ENCODE measurements at places on chromosomes 1 and 21.

DNA sequence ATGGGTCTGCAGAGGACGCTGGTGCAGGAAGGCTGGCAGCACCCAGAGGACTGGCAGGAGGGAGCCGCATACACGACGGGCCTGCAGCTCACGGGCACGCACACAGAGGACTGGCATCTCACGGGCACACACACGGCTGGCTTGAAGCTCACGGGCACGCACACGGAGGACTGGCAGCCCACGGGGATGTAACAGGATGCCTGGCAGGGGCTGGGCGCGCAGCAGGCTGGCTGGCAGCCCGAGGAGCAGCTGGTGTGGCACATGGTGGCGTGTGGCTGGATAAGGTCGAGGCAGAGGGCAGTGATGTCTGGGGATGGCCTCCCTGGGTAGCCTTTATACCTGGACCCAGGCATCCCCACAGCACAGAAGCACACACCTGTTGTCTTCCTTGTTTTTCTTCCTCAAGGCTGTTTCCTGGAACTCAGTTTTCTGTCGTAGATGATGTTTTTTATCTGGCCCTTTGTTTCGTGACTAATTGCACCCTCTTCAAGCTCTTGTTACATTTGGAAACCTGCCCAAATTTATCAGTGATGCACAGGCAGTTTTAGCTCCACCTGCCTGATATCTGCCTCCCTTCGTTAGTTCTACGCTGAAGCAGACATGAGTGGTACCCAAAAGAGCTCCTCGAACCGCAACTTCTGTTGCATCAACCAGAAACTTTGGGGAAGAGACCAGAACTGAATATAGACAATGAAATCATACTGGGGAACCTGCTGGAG lies at the start of gene KRTAP12-1:
Gene KRTAP12-1, minus strand, starts transcription at position 303 of the 719 bp plus-strand sequence. Its CDS starts 40 bp downstream, at position 263.
- no peak for DNase-seq

GRCh38 chr1:97056386-97056785 lies 334.8 kb downstream of the PTBP2 start:
- DNase-seq = no peak

- DNase-seq = no peak
Measured at GRCh38 chr1:3776231-3776961, 3.8 kb downstream of the SMIM1 start.

- no peak for DNase-seq
Measured at GRCh38 chr1:162605225-162605927, 26.9 kb upstream of the DDR2 start.

DNA sequence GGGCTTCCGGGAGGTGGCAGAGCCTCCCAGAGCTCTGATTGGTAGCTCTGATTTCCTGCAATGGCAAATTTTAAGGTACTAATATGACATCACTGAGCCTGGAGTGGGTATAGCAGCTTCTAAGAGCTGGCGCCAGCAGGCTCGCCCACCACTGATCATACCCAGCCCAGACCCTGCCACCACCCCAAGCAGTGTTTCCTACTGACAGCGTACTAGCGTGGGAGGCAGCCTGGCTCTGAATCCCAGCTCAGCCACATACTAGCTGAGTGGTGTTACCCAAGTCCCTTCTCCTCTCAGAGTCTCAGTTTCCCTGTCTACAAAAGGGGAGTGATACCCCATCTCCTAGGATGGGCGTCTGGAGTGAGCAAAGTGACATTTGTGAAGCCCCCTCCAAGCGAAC lies 13.0 kb upstream of the ALDH4A1 start:
- no peak for DNase-seq

GRCh38 chr1:208542309-208542708 lies 298.1 kb upstream of the PLXNA2 start:
- no peak for DNase-seq

GRCh38 chr1:208381481-208381880 lies 137.3 kb upstream of the PLXNA2 start:
- DNase-seq = no peak

- DNase-seq = no peak
Measured at GRCh38 chr1:58611861-58612385, 34.9 kb upstream of the TACSTD2 start.

DNA sequence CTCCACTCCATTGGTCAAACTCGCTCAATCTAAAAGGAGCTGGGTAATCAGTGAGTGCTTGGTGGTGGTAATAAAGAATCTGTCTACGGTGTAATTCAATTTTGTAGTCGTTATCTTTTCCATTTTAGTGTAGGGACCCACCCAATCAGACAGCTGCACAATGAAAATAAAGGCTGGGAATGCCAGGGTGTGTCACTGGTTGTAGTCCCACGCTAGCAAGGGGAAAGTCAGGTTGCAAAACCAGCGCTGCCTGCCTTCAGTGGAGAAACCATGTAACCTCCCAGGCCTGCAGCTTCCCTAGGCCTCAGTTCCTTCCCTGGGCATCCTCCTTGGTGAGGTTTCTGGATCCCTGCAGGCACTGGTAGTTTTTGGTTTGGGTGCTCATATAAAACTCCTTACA lies 49.4 kb upstream of the PPP2R5A start:
- DNase-seq = no peak

DNA sequence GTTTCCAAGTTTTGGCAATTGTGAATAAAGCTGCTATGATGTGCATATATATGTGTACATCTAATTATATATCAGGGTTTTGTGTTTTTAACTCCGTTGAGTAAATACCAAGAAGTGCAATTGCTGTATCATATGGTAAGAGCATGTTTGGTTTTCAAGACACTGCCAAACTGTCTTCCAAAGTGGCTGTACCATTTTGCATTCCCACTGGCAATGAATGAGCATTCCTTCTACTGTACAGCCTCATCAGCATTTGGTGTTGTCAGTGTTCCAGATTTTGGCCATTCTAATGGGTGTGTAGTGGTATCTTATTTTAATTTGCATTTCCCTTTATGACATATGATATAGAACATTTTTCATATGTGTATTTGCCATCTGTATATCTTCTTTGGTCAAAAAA lies 246.3 kb downstream of the USH2A start:
- no peak for DNase-seq

DNA sequence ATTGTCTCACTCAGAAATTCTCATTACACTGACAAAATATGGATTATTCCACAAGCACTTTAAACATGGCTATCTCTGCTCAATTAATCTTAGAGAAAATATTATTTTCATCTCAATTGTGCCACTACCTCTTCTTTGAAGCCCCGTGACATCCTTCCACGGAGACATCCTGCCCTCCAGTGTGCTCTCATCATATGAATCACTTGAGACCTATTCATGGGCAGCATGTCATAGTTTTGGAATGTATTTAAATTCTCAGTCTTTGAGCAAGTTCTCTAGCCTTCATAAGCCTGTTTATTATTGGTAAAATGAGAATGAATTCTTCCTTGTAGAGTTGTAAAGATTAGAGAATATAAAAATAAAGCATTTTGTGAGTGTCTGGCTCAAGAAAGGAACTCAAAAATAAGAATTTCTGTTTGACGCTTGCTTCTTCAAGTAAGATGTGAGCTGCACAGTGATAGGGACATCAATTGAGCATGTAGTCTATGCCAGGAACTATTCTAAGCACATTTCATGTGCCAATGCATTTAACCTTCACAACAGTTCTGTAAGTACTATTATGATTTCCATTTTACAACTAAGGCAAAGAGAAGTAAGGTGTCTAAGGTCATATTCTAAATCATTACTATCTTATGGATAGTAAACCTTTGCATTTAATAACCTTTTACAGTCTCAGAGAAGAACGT lies 557.4 kb upstream of the ZRANB2 start:
- no peak for DNase-seq

GRCh38 chr1:216422821-216423520 lies at the start of gene USH2A:
TSS of gene USH2A (minus strand) at chr1:216423448. CDS start at chr1:216422336, 1,112 bp downstream.
- no peak for DNase-seq

- no peak for DNase-seq
Measured at GRCh38 chr1:40396420-40396819, 22.9 kb downstream of the SMAP2 start.

DNA sequence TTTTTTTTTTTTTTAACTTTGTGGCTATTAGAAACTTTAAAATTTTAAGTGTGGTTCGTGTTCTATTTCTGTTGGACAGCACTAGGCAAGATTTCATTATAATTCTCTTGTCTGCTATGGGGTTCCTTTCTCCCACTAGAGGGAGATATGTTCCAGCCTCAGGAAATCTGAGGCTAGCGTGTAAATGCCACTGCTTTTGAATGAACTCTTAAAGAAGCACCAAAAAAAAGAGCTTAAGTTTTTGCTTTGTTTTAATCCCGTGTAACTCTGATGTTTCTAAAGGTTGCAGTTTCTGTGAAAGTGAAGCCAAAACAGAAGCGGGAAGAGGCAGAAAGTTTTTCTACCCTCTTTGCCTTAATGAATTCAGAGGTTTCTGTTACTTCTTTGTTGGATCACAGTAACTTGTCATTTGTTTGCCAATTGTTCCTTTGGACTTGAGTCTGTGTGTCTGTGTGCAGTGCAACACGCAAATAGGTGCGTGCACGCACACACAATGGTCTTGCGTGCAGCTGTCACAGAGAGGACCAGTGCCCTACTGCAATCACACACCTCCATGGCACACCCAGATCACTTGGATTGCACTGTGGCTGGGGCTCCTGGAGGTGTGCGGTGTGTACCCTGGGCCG lies 32.3 kb downstream of the HHAT start:
- DNase-seq = no peak

DNA sequence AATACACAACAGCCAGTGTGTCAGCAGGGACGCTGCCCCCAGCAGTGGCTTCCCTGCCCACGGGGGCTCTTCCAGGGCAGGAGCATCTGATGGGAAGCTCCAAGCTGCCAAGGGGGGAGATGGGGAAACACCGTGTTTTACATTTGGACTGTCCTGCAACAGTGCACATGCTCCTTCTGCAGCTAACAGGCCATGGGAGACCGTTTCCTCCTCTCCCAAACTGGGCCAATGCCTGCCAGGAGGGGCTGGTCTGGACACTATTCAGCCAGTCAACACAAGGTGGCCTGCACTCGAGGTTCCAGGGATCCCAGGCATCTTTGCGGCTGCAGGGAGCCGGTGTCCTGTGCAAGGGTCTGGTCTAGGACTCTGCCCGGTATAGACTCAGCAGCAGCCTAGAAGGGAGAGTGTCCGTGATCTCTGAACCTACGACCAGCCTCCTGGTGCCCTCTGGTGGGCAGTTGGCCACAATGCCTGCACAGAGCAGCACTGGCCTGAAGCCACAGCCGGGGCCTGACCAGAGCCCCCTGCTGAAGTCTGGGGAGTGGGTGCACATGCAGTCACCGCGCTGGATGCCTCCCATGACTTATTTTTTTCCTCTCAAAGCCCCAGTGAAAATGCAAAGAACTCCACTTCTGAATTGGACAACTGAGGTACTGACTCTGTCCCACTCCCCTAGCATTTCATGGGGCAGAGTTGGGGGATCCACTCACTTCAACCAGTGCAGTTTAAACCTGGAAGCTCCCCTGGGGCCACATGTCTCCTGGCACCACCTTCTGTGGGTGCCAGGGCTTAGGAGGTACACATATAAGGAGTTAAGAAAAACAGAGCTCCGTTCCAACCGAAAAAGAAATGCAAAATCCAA lies 33.3 kb downstream of the RCC2 start:
- DNase-seq = peak; percentile 16

DNA sequence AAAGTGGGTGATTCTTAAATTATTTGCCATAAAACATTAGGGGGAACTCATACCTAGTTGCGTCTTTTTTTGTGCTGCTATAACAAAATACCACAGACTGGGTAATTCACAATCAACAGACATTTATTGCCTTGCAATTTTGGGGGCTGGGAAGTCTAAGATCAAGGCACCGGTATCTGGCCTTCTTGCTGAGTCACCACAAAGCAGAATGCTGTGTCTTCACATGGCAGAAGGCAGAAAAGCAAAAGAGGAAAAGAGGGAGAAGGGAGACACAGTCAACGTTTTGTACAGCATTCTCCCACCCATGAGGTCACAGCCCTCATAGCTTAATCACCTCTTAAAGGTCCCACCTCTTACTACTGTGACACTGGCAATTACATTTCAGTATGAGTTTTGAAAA lies 291.0 kb downstream of the CHRM3 start:
- DNase-seq = no peak

DNA sequence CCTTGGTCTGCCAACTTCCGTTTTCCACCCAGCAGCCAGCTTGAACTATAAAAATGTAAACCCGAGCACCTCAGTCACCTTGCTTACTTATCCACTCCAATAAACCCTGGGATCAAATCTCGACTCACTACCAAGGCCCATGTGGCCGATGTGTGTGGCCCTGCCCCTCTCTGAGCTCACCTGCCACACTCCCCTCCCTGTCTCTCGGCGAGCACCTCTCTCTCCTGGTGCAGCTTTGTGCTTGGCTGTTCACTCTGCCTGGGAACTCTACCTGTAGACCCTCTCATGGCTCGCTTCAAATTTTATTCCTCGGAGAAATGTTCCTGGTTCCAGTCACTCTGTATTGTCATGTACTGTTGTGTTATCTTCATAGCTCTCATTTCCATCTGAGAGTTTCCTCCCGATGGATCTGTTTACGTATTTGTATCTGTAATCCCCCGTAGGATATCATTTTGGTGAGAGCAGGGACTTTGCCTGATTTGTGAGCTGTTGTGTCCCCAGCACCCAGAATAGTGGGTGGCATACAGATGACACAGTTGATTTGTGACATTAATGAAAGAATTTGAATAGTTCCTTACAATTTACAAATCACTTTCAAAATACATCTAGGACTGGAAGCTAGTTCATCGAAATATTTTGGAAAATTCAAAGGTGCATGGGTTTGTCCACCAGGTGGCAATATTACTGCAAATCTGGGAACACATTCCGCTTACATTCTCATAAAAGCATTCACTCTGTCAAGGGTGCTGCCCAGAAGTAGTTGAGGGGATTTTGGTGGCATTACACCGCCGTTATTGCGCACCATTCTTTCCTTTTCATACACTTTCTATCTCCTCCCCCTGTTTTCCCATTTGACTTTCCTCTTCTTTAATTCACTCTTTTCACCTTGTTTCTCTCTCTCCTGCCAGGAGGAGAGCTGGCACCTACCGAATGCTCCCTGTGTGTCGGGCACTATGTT lies 95.3 kb downstream of the ABCA4 start:
- no peak for DNase-seq

DNA sequence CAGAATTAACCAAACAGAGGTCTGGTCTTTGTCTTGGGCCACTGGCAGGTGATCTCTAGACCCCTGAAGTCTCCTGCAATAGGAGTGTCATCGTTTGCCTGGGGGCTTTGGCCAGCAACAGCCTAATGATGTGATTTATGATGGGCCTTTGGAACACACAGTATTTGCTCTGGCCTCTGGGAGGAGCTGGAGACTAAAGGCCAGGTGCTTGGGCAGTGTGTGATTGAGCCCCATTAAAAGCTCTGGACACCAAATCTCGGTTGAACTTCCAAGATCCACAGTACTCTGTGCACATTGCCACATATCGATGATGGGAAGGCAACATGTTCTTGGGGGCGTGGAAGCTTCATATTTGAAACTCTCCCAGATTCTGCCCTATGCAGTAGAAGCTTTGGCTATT lies 32.0 kb upstream of the TLR5 start:
- DNase-seq = no peak
